ENCODE measurements at places on chromosomes 12 and 14.

DNA sequence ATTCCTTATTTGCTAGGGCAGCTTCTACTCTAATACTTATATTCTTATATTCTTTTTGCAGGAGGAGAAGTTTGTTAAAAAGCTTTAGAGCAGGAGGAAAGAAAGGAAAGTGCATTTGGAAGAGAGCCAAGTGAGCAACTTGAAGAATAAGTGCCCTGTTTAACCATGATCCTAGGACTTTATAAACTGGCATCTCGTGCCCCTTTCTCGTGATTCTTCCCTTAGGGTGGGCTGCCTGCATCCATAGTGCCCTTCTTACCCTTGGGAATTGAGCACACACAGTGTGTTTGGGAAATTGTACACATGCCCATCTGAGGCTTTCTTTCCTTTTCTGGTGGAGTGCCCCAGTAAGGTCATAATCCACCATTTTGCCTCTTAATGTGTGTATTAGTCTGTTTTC lies 141.9 kb downstream of the NUBPL start:
- no peak for DNase-seq

DNA sequence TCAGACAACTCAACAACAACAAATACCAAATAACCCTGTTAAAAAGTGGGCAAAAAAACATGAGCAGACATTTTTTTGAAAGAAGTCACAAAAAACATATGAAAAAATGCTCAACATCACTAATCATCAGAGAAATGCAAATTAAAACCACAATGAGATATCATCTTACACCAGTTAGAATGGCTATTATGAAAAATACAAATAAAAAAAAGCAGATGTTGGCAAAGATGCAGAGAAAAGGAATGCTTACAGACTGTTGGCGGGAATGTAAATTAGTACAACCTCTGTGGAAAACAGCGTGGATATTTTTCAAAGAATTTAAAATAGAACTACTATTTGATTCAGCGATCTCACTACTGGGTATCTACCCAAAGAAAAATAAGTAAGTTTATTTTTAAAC lies 114.0 kb downstream of the SLC38A4 start:
- no peak for DNase-seq

GRCh38 chr12:103011974-103012763 lies 54.7 kb downstream of the ASCL1 start:
- DNase-seq = no peak

- DNase-seq = no peak
These were observed 107.1 kb downstream of the SLC6A15 start for GRCh38 chr12:84805474-84805858.

- no peak for DNase-seq
These were observed 580.2 kb downstream of the MED13L start for GRCh38 chr12:115697340-115697739.

DNA sequence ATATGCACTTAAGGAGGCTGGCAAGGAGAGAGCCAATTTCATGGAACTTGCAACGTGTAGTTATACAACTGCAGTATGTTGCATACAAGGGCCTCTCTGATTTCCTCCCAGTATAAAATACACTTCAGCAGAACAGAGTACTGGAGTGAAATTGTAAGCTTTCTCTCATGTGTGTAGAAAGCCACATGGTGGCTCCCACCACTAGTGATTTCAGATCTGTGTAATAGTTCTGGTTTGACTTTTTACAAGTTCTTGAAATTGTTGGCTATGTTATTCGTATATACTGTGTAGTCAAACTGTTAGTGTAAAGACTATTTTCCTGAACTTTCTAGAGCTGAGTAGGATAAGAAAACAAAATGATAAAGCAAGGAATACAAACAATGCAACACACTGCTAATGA lies 16.4 kb upstream of the LMO3 start:
- no peak for DNase-seq

GRCh38 chr14:92832137-92832700 lies 38.1 kb downstream of the GOLGA5 start:
- no peak for DNase-seq

DNA sequence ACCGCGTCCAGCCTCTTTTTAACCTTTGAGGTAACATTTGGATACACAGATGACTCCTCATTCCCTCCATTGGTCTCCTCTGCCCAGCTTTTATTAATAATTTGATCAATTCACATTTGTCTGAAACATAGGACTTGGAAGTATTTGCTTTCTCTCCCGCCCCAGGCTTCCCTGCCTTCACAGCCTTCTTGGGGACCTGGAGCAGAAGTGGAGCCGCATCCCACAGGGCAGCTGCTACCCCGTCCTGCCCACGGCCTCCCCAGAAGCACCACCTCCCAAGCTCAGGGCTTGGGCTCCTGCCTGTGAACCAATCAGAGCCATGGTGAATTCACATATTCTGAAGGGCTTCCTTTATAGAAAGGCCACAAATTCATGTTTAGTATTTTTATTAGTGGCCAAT lies 97.6 kb downstream of the PIWIL1 start:
- DNase-seq = no peak

- no peak for DNase-seq
These were observed 5.9 kb downstream of the DDHD1 start for GRCh38 chr14:53147208-53147607.

GRCh38 chr12:116346741-116347140 lies 69.2 kb upstream of the MED13L start:
- peak; percentile 81 for DNase-seq

- no peak for DNase-seq
These were observed 24.8 kb downstream of the KCNA1 start for GRCh38 chr12:4934407-4935035.

GRCh38 chr12:122927756-122928403 lies 32.0 kb upstream of the VPS37B start:
- no peak for DNase-seq

DNA sequence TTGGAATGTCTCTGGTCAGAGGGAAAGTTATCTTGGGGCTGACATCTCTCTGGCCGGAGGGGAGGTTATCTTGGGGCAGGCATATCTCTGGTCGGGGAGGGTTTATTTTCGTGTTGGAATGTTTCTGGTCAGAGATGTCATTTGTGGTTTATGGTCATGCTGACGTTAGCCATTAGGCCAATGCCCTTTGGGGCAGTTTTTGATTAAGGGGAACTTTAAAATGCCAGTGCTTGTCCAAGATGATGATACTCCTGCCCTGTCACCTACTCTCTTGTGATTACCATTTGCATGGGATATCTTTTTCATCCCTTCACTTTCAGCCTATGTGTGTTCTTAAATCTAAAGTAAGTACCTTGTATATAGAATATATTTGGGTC lies 29.0 kb upstream of the A2M start:
- no peak for DNase-seq

DNA sequence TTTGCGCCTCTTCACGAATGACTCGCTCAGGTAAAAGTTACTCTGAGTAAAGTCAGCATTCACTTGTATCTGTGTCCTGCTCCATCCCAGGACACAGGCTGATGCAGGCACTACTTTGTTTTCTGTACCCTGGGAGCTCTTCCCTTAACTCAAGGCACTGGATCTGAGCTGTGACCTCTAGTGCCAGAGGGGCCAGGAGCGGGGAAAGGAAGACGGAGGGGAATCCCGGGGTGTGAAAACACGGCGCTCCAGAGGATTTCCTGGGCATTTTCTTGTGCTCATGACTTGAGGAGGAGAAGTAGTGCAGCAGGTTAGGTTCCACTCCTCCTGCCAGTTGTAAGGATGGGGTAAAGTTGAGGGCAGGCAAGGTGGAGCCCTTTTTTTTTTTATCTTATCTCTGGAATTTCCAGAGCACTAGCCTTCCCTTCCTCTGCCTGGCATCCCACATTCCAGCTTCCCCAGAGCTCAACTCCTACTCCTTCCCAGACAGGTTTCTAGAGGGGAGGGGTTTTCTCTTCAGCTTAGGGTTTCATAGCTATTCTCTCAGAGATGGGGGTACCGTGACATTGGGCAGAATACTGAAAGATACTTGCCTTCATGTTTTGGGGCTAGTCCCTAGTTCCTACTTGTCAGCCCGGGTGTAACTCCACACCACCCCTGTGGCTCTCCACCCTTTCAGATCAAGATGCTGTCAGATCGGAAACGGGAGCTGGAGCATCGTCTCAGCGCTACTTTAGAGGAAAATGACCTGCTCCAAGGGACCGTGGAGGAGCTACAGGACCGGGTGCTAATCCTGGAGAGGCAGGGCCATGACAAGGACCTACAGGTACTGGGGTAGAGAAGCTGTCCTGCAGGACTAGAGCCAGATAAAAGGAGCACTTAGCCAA lies 52.3 kb downstream of the RAB35 start:
- no peak for DNase-seq

DNA sequence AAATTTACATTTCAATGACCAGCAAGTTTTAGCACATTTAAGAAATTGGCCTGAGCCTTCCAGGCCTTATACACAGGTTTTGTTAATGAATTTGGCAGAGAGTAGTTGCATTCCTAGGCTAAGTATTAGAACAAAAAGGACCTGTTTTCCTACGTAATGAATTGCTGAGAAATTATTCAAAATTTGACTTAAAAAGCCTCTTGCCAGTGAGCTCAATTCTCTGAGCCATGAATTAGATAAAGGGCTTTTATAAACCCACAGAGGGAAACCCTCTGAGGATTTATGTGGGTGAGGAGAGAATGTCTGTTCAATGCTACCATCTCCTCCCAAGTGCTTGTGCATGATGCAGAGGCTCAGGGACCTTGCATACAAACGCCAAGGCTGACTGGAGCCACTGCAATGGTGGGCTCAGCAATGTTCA lies 94.5 kb upstream of the PELI2 start:
- no peak for DNase-seq

GRCh38 chr12:75960954-75961661 lies 70.5 kb downstream of the PHLDA1 start:
- DNase-seq = no peak

DNA sequence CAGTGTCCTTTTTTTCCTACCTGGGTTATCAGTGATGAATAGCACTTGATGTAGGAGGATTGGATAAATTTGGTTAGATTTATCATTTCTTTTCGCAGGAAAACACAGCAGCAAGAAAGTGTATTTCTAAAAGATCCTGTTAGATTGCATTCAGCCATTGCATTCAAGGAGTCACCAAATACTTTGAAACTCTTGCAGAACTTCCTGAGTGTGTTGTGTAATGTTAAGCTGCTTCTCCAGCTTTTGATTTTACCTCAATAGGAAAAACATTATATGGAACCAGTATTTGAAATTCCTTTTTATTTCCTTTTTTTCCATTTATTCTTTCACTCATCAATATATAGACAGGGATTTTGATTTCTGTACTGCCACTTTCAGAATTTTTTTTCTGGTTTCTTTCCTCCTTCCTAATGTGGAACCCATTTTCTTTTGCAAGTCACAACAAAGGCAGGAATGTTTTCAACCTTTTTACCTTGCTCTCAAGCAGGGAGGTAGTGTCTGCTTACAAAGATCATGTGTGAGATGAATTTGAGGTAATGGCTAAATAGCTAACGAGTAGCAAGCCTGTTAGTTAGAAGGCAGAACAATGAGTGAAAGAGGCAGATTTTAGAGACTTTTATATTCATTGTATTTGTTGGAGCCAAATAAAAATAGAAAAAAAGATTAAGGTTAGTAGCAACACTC lies 56.2 kb downstream of the PPHLN1 start:
- peak; percentile 7 for DNase-seq

DNA sequence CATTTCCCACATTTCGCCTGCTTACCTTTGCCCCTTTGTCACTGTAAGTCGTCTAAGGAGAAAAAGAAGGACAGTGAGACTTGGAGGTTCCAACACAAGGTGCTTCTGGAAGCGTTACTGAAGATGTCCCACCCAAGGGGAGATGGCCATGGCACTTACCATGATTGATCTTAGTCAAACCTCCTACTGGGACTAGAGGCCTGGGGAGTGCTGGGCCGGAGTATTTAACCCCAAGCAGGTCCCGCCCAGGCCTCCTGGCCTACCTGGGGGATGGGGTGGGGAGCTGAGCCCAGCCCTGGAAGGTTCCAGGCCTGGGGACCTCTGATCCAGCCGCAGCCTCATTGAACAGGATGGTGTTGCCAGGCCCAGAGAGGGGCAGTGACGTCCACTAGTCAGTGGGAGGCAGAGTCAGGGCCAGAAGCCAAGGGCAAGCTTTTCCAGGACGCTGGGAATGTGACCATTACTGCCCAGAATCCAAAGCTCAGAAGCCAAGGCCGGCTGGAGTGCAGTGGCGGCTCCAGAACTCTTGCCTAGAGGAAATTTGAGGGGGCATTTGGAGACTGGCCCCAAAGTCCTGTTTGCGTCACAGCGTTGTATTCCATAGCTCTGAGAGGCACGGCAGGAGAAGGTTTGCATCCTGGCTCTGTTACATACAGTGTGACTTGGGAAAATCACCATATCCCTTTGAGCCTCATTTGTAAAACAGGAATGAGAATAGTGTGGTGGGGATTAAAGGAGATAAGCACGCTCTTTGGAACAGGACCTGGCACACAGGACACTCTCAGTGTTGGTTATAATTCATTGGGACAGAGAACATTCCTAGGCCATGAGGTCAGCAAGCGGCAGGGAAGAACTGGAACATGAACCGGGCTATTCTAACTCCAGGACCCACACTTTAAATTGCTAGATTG lies at the start of gene HPD:
Gene HPD (minus strand): TSS at position 198 of the 911 bp plus-strand sequence. CDS start 36 bp downstream, at position 162.
- DNase-seq = peak; percentile 75

GRCh38 chr14:103713304-103714062 lies 1.8 kb downstream of the XRCC3 start:
- no peak for DNase-seq
